ENCODE measurements at places on chromosomes 16 and 17. TPM values are rescaled to one million over a fixed set of nuclear protein-coding genes. Genes with fewer than 3 reads are reported as not detected.

DNA sequence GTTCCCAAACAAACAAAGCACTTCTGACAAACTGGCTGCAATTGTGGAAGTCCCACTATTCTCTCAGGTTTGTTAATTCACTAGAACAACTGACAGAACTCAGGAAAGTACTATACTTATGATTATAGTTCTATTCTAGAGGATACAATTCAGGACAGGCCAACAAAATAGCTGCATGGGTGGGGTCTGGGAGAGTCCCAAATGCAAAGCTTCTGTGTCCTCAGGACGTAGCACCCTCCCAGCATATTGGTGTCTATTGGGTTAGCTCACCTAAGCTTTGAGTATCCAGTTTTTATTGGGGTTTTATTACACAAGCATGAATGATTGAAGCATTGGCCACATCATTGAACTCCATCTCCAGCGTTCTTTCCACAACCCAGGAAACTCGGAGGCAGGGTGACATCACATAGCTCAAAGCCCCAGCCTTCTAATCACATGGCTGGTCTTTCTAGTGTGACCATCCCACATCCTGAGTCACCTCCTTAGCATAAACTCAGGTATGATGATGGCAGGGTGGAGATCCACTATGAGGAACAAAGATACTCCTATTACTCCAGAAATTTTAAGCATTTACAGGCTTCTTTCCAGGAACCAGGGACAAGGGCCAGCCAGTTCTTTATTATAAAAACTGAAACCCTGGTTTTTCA, 43.9 kb upstream of the CCNF start:
- peak; percentile 49 for DNase-seq

- DNase-seq: peak; percentile 72
Measured at GRCh38 chr17:28317099-28317965, 1.7 kb upstream of the TMEM97 start.

DNA sequence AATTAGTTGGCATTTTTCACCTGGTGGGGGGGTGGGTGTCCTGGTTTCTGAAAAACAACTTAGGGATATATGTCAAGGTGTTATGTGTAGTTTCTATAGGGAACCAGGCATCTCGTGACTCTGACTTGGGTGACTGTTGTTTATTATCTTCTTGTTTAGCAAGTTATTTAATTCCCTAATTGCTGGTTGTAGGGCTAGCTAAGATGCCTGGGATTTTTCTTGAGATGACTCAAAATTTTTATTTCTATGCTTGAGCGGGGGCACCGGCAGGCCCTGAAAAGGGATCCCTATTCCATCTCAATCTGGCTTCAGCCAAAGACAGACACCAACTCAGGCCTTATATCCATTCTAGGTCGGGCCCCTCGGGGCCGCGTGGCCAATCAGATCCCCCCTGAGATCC, 3.2 kb downstream of the DPH1 start:
- no peak for DNase-seq

DNA sequence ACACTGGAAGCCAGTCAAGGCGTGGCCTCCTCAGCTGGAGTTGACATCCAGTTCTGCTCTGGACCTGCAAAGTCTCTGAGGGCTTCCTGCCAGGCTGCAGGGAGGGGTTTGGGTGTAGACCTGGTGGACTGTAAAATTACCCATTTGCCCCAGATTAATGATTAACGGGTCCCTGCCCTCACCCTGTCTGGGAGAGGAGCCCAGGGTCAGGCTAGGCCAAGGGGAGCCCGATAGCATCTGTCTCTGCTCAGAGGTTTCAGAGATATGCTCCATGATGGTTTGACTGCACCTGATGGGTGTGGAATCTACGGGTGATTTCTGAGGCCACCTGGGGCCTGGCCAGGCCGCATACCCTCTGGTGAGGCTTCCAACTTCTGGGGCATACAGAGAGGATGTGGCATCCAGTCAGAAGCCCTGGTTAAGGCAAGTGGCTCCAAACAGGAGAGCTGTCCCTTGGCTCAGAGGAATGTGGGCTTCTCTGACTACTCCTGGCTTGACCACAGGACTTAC, 11.2 kb downstream of the PPY start:
- DNase-seq: no peak

DNA sequence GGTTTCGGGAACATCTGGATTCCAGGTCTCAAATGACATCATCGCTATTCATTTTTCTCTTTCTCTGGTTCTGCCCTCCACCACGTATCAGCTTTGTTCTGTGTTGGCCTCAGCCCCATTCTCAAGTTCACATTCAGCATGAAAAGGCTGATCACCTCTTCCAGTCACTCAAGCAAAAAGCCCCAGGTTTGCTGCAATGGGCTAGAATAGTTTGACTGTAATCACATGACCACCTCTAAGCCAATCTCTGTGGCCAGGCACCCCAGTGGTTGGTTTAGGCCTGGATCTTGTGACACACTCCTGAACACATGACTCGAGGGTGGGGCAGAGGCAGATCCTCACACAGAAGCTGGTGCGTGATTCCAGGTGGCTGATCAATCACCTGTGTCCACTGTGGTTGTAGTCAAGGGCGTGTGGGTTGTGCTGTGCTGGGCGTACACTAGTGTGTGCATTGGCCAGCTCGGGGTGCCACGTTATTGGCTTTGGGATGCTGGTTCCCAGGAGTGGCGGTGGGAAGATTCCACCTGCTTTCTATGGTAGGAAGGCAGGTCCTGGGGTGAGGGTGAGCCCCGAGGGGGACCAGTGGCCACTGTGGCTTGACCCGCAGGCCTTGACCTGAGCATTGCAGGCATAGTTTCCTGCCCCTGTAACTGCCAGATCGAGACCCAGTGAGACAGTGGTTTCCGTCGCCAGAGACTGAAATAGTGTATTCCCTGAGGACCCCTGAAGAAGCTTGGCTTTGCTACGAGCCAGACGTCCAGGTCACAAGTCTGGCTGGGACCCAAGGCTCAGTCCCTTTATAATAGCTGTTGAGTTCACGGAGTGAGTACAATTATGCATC, 12.0 kb downstream of the EEF2K start:
- peak; percentile 65 for DNase-seq

DNA sequence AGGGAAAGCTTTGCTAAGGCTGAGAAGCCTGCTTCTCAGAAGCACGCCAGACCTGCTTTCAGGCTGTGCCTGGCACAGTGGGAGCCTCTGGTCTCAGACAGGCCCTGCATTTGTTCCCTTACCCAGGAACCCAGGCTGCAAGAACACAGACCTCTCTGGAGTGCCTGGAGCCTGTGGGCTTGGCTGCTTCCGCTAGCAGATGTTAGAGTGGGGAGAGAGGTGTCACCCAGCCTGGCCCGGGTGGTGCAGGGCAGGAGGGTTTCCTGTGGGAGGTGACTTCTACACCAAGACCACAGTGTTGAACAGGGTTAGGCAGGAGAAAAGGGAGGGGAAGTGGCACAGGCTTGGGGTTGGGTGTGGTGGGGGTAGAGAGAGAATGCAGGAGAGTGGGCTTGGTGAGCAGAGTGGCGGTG, 35.8 kb upstream of the ADGRG1 start:
- no peak for DNase-seq

DNA sequence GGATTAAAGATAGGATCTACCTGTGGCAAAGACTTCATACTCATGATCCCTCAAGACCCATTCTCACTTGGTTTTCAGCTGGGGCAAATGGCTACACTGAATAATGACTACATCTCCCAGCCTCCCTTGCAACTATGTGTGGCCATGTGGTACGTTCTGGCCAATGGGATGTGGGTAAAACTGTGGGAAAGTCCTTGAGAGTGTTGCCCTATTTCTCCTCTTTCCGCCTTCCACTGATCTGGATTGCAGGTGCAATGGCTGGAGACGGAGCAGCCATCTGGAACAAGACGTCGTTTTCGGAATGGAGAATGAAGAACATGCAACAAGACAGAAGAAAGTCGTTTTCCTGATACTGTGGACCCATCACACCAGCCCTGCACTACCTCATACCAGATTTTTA, 48.5 kb downstream of the HAPSTR1 start:
- peak; percentile 79 for DNase-seq

- DNase-seq: no peak
Measured at GRCh38 chr17:63445065-63445464, 1.0 kb downstream of the CYB561 start.

DNA sequence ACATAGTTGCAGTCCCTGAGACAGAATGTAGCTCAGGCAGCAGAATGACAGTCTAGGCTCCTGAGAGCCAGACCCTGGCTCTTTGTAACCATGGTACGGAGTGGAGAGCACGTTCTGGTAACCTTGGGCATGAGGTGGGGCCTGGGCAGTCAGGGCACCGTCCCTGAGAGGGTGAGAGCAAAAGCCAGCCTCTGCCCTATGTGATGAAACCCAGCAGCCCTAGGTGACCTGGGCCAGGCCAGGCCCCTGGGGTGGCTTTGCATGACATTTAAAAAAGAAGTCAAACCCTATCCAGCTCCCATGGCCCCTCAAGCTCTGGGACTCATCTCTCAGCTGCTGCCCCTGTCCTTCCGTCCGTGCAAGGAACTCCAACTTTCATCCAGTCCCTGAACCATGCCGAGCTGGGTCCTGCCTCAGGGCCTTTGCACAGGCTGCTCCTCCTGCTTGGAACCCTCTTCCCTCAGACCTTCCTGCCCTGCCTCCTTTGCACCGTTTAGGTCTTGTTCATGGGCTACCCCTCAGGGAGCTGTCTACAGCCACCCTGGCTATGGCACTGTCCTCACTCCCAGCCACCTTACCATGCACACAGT, 188.6 kb downstream of the NTN1 start:
- peak; percentile 33 for DNase-seq

DNA sequence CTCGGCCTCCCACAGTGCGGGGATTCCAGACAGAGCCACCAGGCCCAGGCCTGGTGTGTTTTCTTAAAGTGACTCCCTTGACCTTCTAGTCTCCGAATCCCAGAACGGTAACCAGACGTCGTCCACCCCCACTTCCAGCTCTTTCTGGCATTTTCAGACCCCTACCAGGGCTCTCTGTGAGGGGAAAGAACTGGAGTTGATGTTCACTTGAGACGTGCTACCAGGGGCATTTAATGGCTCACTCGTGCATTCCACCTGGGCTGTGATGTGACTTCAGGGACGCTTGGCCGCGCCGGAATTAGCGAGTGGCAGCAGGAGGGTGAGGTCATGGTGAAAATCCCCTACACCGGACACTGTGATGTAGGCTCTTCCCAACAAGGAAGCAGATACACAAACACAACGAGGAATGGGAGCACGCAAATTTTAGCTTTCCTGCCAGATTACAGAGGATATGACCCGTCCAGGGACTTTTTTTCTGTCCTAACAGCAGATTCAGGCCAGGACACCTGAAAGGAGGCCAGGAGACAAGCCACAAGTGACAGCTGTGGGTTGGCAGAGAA, 1.1 kb upstream of the GNA13 start:
- no peak for DNase-seq

GRCh38 chr16:84047626-84048025, 5.0 kb upstream of the SLC38A8 start:
- DNase-seq: no peak

DNA sequence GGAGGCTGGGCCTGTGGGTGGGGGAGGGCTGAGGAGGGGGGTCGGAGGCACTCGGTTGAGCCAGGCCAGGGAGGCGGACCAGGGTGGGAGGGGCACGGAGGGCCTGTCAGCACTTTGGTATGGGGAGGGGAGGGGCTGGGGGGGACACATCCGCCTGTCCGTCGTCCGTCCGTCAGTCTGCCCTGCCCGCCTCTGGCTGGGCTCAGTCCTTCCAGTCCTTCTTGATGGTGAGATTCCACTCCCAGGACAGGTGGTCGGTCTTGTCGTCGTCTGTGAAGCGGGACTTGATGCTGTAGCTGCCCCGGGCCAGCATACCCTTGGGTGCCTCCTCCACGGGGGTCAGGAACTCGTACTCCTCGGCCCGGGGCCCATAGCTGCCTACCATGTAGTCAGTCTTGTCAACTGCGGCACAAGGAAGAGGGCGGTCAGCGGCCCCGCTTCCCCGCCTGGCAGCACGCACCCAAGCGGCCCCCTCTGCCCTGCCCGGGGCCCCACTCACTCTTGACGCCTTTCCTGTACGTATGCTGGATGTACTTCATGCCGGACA, 2.4 kb downstream of the ARHGDIA start:
- DNase-seq: peak; percentile 88

- DNase-seq: no peak
Measured at GRCh38 chr16:56825826-56826225, 39.2 kb upstream of the SLC12A3 start.

GRCh38 chr17:83191388-83192160, 112.2 kb downstream of the METRNL start:
- no peak for DNase-seq

DNA sequence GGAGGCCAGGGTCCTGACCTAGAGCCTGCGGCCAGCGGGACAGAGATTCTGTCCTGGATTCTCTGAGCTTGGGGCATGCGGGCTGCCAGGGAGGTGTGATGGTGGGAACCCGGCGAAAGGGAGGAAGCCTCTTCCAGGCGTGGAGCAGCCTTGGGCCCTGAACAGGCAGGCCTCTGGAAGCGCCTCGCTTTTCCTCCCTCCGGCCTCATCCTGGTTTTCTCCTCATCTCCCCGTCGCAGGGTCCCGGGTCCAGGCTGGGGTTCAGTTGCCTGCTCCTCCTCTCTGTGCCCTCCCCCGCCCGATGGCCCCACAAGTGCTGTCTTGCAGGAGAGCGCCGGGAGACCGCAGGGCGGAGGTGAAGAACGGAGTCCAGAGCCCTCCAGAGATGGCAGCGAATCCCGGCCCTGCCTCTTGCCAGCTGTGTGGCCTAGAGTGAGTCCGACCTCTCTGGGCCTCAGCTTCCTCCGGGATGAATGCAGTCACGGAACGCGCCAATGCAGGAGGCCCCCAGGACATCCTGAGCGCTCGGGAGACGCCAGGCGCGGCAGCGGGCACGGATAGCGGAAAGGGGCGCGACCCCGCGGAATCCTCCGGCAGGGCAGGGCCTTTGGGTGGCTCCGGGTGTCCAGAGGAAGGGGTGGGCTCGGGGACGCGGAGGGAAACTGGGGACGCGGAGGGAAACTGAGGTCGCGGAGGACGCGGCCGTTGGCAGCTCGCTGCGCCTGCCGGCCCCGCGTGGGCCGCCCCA, 553 bp upstream of the RAB11FIP4 start:
- DNase-seq: peak; percentile 81

GRCh38 chr17:4782652-4783051, 3.5 kb downstream of the VMO1 start:
- DNase-seq: peak; percentile 63

- DNase-seq: no peak
Measured at GRCh38 chr16:48605518-48606110, 4.4 kb downstream of the N4BP1 start.

GRCh38 chr17:4913994-4914393, 11.1 kb upstream of the CHRNE start:
- no peak for DNase-seq

DNA sequence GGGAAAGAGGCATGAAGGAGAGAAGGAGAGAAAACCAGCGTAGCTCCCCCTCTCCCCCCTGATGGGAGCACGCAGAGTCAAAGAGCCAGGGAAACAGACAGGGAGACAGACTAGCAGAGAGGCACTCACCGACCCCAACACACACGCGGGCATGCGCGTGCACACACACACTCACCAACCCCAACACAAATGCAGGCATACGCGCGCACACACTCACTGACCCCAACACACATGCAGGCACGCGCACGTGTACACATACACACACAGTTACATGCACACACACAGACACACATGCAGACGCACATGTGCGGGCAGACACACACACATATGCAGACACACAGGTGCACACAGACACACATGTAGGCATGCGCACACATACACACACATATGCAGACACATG, 4.6 kb downstream of the CACNB1 start:
- DNase-seq: no peak

GRCh38 chr17:17682737-17683680, 1.8 kb downstream of the RAI1 start:
- DNase-seq: peak; percentile 88

- no peak for DNase-seq
Measured at GRCh38 chr17:45287526-45288500, 25.9 kb upstream of the SPATA32 start.

CDH5 gene
- total RNA-seq: 0.18 TPM

SSTR5 gene
- total RNA-seq: 0.45 TPM

MAP3K3 gene
- total RNA-seq: 22.6 TPM

SCGB1C2 gene
- total RNA-seq: not detected

KCNJ18 gene
- total RNA-seq: not detected
